ENCODE measurements at places on chromosomes 1 and 21.

DNA sequence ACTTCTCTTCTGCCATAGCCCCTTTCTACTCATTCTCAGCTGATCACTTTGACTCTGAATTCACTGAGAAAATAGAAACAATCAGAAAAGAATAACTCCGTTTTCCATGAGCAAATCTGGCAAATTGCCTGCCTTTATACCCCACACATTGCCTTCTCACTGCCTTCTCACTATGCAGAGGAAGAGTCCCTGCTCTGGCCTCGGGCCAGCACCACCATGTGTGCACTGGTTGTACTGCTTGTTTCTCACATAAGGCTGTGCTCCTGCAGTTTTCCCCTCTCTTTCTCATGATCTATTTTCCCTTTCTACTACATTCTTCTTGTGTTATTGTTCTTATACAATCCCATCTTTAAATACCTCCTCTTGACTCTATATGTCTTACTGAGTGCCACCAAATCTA lies 2.3 kb upstream of the HMGCS2 start:
- no peak for DNase-seq

GRCh38 chr1:38125837-38126520 lies 79.4 kb upstream of the POU3F1 start:
- DNase-seq, result no peak

DNA sequence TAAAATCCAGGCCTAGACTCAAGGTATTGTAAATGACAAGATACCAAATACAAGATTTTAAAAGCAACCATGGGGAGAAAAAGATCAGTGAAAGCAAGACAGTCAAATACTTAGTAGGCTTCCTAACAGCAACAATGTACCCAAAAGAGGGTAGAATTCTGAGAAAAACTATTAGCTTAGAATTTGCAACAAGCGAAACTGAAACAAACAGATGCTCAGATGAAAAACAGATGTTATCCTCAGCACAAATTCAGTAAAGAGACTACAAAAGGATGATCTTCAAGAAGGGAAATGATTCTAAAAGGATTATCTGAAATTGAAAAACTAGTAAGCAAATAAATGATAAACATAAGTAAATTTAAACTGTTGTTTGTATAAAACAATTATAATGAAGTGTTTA lies 40.0 kb downstream of the PDC start:
- no peak for DNase-seq

DNA sequence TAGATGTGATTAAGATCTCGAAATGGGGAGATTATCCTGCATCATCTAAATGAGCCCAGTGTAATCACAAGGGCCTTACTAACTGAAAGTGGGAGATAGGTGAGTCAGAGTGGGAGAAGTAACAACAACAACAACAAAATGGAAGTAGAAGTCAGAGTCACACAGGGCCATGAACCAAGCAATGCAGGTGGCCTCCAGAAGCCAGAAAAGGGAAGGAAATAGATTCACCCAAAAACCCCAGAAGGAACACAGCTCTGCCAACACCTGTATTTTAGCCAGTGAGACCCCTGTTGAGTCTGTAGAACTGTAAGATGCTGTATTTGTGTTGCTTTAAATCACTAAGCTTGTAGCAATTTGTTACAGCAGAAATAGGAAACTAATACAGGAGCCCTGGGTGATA lies 4.1 kb downstream of the TAGLN2 start:
- no peak for DNase-seq

DNA sequence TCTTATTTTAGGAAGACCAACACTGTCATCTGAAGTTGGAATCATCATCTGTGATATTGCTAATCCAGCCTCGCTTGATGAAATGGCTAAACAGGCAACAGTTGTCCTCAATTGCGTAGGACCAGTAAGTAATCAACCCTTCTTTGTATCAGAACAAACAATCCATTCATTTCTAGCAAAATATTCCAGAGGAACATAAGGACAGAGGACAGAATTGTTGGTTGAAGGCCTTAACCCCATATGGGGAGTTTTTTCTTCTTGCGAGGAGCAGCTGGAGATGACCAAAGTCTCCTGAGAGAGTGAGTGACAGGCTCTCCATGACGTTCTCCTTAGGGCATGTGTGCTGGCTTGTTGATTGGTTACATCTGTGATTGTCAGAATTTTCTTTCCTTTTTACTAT lies 2.7 kb downstream of the SCCPDH start:
- DNase-seq, result no peak

GRCh38 chr1:20496241-20496661 lies 10.2 kb upstream of the CAMK2N1 start:
- no peak for DNase-seq

DNA sequence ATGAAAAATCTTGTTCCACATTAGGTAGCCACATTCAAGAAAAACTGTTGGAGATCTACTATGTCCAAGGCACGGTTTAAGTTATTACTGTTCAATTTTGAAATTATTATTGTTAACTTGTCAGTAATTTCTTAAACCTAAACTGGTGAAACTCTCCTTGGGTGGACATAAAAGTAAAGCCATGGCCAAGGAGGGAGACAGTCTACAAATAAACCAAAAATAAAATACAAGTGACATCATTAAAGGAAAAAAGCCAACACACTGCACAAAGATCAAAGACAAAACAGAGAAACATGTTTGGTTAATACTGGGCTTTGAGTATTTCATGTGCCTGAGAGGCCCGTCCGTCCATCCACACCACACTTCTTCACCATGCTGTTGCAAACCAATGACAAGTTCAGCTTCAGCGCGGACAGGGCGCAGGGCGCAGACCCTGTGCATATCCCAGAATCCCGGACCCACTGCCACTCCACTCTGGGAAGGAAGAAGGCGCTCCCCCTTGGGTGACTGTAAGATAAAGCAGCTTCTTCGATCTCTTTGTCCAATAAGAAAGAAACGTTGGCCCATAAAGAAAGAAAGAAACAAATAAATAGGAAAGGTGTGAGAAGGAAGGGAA lies 918 bp upstream of the RASAL2 start:
- no peak for DNase-seq

GRCh38 chr21:37837381-37837780 lies 78.9 kb downstream of the KCNJ6 start:
- no peak for DNase-seq

DNA sequence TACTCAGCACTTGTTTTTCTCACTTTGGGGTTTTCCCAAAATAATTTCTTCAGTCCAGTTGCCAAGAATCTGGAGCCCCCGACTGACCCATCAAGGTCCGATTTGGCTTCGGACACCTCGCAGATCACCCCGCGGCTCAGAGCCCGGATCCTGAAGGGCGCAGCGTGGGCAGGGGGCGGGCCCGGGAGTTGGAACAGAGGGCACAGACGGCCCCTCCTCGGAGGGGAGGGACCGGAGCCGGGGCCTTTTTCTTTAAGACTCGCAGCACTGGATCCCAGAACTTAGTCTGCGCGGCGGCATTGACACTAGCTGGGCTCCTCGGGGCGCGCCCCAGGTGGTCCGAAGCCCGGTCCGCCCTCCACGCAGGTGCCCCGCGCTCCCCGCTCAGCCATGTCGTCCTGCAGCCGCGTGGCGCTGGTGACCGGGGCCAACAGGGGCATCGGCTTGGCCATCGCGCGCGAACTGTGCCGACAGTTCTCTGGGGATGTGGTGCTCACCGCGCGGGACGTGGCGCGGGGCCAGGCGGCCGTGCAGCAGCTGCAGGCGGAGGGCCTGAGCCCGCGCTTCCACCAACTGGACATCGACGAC lies at the start of gene CBR3:
CBR3 (plus strand) TSS at position 277 of the 588 bp plus-strand sequence; CDS start at position 391, 114 bp downstream.
- no peak for DNase-seq

GRCh38 chr1:233480198-233480597 lies 133.7 kb upstream of the KCNK1 start:
- DNase-seq, result no peak

DNA sequence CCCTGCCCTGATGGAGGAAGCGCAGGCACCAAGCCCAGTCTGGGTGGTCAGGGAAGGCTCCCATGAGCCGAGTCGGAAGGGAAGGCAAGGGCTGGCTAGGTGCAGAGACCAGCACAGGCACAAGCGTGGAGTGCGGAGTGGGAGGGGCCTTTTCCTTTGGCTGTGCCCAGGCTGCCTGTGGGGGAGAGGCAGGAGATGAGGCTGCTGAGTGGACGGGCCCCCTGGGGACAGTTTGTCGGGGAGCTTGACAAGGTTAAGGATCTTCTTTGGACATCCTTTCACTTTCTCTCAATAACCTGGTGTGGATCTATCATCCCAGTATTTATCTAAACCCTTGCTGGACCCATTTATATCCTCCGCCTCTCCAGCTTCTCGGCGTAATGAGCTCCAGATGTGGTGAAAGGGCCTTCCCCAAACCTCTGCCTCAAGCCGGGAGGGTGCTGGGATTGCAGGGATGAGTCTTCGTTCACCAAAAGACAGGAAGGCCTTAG lies 42.9 kb downstream of the EPHB2 start:
- DNase-seq, result no peak

DNA sequence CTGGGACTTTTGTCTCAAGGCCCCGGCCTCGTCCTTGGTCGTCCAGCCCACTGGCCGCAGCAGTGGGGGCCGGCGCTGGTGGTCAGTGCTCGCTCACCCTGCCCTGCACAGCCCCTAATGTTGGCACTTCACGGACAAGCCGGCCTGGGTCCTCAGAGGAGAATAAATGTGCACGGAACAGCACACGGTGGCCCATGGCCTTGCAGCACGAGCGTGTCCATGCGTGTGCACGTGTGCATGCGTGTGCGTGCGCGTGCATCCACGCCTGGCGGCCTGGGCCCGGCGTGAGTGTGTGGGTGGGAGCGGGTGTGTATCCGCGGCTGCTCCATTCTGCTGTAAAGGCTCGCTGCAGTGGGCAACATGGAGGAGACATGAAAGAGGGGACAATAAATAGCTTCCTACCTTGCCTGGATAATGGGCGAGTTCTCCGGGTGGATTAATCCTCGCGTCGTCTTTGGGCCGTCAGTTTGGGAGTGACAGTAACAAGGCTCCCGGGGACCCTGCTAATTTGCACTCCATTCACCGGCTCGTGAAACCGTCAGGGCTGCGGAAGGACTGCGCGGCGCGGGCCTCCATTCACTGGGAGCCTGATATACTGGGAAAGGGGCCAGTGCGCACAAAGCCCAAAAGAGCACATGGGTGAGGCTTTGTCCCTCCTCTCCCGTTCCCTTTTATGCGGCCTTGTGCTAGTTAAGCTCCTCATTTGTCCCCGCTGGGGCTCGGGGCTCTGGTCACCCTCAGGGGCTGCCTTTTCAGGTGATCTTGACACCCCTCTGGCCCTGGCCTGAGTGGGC lies 142.8 kb downstream of the PRDM16 start:
- DNase-seq, result no peak

Measured in NCI-H1048 (cell line).